ENCODE measurements at places on chromosomes 3 and 15.
A peak's percentile ranks its signal among the peaks of the same experiment; 100 is the strongest.

GRCh38 chr15:79161837-79162508 lies 71.4 kb upstream of the RASGRF1 start:
- no peak for DNase-seq

- DNase-seq = no peak
Measured at GRCh38 chr15:42549032-42549491, 424 bp downstream of the HAUS2 start.

- no peak for DNase-seq
Measured at GRCh38 chr15:61227269-61227949, 1.7 kb downstream of the RORA start.

GRCh38 chr3:134311265-134311664 lies 60.6 kb upstream of the RYK start:
- DNase-seq = no peak

DNA sequence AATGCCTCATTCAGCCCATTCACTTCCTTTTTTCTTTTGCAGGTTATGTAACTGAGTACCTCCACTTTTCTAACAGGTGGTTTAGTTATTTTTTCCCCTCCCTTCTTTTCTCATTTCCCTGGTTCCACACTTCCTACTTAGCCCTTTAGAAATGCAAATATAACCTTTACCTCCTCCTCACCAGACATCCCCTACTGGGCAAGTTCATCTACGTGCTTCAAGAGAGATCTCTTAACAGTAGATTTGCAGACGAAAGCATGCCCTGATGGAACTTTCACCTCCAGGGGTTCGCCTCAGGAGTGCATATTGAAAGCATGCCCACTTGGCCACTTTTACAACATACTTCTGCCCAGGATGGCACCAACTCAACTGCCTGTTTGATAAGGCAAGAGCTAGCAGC lies 314.1 kb upstream of the LRRC3B start:
- no peak for DNase-seq

DNA sequence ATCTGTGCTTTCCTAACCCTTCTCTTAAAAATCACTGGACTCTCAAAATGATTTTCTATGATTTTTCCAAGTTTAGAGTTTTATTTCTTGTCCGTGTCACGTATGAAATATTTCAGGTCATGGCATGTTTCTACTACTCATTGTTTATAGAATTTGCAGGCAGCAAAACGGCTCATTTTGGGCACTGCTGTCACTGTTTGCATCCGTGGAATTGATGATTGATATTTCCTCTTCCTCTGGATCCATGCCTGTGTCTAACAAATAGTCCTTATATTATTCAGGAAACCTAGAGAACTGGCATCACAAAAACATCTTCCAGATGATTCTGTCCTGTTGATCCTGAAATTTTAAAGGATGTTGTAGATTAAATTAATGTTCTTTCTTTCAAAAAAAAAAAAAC lies 47.6 kb downstream of the LARS2 start:
- no peak for DNase-seq

DNA sequence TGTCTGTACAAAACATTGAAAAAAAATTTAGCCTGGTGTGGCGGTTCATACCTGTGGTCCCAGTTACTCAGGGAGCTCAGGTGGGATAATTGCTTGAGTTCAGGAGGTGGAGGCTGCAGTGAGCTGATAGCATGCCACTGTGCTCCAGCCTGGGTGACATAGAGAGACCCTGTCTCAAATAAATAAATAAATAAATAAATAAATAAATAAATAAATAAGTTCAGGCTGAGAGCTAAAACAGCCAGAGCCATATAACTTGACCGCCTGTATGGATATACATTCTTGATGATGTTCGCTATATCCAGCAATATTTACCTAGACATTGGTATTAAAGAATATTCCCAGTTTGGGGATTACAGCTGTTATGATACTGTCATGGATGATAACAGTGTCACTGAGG lies 146.9 kb downstream of the KCNH8 start:
- DNase-seq = no peak

DNA sequence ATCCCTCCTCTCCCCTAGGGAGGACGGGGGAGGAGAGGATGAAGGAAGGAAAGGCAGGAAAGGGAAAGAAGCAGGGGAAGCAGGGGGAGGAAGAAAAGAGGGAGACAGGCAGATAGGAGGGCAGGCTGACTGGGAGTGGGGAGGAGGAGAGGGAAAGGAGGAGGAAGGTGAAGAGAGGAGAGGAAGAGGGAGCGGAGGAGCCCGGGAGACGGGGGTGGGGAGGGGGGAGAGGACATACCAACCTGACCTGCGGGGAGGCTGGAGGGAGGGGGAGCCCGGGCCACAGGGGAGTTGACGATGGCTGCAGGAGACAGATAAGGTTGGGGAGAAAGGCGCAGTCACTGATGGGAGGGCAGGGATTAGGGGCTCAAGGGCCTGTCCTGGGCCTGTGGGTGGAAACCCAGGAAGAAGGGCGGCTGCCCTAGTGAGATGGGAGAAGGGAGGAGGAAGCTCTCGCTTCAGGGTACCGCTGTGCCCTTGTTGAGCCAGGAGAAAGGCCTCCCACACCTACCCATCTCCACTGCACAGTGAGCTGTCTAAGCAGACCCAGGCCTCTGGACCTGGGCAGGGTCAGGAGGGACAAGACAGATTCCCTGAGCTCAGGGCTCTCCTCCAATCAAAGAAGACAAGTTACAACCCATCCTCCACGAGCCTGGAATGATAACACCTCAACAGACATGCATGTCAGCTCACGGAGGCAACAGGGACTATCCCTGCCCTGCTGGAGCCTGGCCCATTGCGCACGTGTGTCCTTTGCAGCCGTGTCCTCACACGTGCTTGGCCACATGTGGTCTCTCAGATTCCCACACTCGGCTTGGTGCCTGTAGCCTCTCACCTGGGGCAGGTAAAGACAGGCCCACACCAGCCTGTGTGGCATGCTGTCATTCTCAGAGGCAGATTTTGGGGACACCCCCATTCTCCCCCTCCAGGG lies 27.9 kb downstream of the C3orf18 start:
- DNase-seq = no peak

DNA sequence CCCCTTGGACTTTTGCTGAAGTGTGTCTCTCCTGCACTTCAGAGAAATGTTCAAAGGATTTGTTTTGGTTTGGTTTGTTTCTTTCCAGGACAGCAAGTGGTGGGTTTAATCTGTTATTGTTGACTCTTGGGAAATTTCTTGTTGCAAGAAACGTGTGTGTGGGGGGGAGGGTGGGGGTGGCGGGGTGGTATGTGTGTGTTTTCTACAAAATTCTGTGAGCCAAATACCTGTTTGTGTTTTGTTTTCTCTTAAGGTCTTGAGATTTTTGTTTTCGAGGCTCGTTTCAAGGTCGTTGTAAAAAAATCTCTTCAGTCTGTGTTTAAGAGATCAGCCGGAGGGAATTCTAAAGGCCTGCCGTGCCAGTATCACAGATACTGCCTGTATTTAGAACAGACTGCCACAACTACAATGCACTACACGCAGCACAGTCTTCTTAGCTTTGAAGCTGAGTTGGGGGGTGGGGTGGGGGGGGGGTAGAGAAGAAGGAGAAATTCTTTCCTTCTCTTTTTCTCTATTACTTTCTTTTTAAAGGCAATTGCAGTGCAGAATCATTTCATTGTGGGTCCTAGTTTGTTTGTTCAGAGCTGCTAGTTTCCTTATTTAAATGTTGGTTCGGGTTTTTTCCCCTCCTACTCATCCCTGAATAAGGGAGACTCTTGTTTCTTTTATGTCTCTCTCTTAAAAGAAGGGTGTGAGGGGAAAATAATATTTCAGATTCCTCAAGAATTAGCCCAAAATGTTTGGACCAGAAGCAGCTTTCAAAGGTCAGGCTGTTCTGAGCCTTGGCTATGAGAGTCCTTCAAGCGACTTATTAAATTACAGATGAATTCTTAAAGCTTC lies 1.4 kb upstream of the BCL6 start:
- DNase-seq = no peak

DNA sequence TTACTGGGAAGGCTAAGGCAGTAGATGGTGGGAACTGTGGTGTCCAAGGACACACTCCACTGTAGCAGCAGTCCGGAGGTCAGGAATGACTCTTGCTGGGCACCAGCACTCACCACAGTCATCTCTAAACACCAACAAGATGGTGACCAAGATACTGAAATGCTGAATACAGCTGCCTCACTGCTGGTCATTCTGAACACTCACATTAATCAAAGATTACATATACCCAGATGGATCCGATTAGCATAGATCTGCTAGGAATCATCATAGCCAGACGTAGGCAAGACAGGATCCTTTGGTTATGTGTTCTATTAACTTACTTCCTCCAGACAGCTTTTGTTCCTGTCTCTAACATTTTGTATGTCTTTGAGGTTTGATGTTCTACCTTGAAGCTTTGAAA lies 134.9 kb upstream of the BFSP2 start:
- DNase-seq = no peak

DNA sequence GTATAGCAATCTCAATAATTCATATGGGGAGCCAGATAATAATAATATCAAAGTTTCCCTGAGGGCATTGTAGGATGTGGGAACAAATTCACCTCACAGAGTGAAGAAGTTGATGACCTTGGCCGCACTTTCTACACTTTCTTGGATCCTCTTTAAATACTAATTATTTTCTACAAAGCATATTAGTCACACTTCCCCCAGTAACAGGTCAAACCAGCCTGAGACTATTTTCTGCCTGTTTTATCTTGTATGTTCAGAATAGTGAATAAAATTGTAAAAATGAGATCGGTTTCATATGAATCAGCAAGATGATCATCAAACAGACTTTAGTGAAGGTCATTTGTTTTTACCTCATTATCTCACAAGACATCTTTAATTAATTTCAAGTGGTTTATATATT lies 2.3 kb upstream of the OR5K3 start:
- DNase-seq = no peak

GRCh38 chr15:98646546-98647025 lies 1.8 kb upstream of the IGF1R start:
- DNase-seq = no peak

- peak; percentile 33 for DNase-seq
Measured at GRCh38 chr3:156150434-156151066, 30.2 kb downstream of the KCNAB1 start.

DNA sequence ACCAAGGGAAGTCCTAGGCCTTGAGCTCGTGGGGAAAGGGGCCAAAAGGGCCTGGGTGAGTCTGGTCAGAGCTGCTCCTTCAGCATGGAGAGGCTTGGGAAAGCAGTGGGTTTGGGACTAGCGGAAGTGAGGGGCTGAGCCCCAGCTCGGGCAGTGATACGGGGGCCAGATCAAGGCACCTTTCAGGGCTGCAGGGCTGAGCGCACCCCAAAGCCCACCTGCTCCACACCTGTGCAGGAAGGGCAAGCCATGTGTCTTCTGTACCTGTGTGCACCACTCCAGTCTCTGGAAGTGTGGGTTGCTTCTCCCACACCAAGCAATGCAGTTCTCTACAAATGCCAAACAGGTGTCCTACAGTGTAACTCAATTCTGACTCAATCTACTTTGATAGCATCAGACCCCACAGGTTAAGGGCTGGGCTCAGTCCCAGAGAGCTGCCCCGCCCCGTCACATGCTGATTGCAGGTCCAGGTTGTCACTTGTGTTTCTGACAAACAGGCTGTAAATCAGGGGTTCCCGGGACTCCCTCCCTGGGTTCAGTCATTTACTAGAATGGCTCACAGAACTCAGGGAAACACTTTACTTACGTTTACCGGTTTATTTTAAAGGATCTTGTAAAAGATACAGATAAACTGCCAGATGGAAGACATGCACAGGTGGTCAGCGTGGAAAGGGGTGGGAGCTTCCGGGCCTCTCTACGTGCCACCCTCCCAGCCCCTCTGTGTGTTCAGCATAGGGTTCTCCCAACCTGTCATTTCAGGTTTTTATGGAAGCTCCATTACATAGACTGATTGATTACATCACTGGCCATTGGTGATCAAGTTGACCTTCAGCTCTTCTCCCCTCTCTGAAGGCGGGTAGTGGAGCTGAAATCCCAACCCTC lies 28.8 kb upstream of the KLF13 start:
- DNase-seq = no peak

- DNase-seq = no peak
Measured at GRCh38 chr3:130779486-130779885, 32.9 kb upstream of the PIK3R4 start.

All from smooth muscle cell of the brain vasculature (primary cell).